ENCODE measurements at places on chromosomes 6 and 20.

DNA sequence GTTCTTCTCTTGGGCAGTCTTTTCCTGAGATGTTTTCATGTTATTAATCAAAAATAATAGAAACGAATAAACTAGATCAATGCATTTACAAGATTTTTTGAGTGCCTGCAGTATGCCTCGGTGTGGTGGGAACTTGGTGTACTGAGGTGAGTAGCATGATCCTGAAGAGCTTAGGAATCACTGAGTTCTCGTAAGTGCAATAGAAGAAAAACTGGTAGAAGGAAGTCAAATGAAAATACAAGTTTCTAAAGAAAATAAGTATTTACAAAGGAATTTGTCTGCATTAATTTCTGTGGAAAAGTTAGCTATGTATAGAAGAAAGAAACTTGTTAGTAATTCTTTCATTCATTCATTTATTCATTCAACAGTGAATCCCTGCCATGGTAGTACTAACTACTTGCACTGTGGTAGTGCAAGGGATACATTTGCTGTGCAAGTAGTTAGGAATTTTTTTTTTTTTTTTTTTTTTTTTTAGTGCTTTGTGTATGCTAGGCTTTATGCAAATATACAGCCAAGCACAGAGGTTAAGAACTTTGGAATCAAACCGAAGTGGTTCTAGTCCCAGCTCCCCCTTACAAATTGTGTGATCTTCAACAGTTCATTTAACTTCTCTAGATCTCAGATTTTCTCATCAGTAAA lies 13.9 kb downstream of the NT5E start:
- no peak for DNase-seq

DNA sequence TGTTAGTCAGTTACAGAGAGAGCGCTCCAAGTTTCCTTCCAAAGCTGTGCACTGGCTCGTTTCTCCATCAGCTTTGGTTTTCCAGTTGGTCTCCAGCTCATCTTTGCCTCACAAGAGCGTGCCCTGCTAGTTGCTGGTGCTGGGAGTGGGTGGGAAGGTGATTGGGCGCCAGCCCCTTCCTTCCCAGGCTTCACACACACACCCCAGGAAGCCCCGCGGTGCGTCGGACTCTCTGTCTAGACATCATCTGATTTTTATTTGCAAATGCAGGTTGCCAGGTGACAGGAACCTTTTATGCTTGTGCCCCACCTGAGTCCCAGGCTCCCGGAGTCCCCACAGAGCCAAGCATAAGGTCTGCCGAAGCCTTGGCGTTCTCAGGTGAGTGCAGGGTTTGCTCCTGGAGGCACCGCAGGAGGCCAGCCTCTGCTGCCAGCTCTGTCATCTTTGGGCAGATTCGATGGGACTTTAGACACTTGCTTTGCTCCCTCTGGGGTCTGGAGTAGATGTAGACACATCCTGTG lies 7.1 kb downstream of the IRF4 start:
- DNase-seq = no peak

- no peak for DNase-seq
Observed at GRCh38 chr6:19979059-19979458, 141.9 kb downstream of the ID4 start.

- no peak for DNase-seq
Observed at GRCh38 chr6:137214931-137215330, 4.3 kb downstream of the IFNGR1 start.

DNA sequence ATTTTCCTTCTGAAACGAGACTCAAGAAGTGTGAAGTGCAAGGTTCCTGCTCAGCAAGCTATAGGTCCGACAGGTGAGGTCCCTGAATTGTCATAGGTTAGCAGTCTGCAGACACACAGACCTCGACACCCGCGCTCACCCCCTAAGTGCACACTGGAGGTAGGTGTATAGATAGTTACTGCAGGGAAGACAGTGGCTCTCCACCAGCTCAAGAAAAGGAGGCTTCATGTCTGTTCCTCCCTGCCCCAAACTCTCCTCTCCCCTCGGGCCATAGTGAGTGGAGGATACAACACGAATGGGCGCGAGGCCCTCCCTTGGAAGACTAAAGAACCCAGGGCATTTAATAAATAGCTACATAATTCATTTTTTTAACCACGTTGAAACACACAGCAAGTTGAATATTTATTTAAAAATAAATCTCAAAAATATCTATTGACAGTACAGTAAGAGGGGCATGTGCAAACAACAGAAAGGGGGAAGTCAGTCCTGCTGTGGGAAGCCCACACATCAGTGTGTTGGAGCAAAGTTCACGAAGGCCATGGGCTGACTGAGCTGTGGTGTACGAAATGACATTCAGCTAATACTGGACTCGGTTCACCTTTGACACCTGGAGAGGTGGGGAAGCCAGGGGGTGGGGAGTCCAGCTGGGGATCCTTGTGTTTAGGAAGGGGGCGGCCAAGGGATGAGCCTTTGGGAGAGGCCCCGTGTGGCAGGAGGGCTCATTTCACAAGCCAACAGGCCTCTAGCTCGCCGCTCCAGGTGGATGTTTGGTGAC lies 10.7 kb downstream of the SPATA2 start:
- DNase-seq = no peak

GRCh38 chr6:129679275-129679674 lies 30.7 kb downstream of the ARHGAP18 start:
- no peak for DNase-seq

DNA sequence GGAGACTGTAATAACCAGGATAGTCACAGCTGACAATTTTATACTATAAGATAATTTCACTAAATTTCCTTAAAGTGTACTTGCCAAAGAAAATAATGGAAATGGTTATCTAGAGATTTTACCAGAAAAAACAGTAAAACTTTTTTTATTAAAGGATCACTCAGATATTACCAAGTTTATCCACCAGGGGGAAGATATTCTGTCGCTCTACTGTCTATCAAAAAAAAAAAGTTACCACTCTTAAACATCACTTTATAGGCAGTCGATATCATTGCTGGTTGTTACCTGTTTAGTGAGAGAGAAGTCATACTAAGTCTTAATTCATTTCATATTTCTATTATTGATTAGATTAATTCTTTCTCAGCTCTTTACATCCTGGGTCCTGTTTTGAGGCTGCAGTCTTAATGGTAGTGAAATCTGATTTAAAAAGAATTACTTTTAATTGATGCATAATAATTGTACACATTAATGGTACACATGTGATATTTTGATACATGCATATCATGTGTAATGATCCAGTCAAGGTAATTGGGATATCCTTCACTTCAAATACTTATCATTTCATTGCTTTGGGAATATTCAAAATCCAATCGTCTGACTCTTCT lies 18.9 kb downstream of the L3MBTL3 start:
- DNase-seq = no peak

GRCh38 chr20:58241766-58242465 lies 13.5 kb upstream of the ANKRD60 start:
- DNase-seq = no peak

DNA sequence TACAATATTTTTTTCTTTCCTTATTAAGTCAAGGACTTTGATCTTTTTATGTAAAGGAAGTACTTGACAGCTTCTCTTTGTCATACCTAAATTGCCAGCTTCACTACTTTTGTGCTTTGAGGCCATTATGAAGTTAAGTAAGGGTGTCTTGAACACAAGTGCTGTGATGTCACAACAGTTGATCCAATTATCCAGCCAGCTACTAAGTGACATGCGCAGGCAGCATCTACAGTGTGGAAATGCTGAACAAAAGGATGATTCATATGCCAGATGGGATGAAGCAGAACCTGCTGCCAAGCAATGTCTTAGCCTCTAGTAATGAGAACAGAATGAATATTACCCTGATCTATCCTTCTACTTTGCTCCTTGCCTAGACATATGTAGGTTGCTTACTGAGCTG lies 68.3 kb upstream of the TMEM244 start:
- DNase-seq = no peak

DNA sequence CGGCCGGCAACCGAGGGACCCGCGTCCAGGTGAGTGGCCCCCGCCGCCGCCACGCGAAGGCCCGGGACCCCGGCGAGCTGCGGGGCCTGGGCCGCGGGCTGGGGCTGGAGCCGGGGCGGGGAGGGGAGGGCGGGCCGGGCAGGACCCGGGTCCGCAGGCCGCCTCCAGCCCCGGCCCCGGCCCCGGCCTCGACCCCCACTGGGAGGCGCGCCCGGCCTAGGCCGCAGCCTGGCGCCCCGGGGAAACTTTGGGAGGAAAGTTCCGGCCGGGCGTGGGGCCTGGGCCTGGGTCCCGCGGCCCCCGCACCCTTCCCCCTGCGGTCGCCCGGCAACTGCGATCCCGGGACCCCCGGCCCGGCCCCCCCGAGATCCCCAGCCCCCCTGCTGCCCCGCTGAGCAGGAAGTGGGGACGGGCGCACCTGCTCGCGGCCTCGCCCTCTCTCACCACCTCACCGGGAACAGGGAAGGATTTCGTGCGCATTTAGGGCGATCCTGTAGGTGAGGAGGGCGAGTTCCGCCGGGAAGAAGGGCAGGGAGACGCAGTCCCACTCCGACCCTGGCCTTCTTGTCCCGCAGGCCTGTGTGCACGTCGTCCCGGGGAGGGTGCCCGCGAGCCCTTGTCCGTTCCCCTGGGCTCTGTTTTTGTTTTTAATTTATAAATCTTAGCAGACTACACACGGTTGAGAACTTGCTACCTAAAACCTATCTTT lies 402 bp downstream of the OSBPL2 start:
- DNase-seq = no peak

DNA sequence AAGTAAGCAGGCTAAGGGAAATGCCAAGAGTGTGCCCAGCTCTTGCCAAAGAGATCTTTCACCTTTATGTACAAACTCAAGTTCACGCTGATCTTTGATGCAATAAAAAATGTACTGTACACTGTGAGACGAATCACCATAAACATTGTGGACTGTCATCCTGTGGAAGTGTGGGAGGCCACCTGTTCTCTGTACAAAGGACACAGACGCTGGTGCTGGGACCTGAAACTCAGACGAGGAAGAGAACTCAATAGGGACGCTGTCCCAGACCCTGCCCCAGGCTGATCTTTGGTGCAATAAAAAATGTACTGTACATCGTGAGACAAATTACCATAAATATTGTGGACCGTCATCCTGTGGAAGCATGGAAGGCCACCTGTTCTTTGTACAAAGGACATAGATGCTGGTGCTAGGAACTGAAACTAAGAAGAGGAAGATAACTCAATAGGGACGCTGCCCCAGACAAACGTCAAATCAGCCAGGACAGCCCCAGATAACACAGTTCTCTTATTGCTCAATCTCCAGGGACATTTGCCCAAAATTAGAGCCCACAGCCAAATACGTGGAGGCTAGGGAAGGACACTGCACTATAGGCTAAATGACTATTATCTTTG lies 312.7 kb upstream of the SGK1 start:
- DNase-seq = no peak

GRCh38 chr20:54645445-54646155 lies 170.2 kb downstream of the DOK5 start:
- DNase-seq = no peak

DNA sequence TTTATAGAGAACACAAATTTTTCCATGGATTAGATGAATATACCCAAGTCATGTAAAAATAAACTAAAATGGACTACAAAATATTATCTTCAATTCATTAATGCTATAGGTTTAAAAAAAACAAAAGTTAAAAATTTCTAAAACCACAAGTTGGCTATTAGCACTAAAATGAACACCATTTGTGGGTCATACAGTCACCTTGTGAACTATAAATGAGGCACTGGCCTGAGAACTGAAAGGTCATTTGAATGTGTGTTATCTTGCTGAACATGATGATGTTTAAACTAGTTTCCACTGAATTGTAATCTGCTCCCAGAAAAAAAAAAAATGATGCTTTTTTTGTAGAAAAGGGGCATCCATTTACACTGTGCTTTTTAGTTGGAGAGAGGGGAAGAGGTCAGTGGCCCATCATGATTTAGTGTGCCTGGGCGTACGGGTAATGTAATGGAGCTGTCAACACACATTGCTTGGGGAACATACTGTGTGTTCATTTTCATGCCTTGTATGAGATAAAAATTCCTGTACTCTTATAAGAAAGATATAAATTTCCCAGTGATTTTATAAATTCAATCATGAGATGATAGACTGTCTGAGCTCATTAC lies 96.6 kb upstream of the FKBP1C start:
- DNase-seq = no peak

GRCh38 chr20:8187740-8188139 lies 55.7 kb downstream of the PLCB1 start:
- DNase-seq = no peak

DNA sequence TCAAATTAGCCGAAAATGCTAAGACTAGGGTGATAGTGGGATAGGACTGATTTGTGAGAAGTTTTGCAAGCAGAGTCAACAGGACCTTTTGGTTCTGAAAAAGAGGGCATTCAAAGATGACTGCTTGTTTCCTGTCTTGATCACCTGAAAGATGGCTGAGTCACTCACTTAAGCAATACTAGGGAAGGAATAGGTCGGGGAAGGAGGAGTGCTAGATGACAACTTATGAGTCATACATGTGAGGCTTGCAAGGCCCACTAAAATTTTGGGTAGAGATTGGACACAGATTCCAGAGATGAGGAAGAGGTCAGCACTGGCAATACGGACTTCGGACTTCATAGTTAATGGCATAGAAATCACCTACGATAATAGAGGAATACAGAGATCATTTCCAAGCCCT lies 89.2 kb downstream of the FAM83B start:
- DNase-seq = no peak

DNA sequence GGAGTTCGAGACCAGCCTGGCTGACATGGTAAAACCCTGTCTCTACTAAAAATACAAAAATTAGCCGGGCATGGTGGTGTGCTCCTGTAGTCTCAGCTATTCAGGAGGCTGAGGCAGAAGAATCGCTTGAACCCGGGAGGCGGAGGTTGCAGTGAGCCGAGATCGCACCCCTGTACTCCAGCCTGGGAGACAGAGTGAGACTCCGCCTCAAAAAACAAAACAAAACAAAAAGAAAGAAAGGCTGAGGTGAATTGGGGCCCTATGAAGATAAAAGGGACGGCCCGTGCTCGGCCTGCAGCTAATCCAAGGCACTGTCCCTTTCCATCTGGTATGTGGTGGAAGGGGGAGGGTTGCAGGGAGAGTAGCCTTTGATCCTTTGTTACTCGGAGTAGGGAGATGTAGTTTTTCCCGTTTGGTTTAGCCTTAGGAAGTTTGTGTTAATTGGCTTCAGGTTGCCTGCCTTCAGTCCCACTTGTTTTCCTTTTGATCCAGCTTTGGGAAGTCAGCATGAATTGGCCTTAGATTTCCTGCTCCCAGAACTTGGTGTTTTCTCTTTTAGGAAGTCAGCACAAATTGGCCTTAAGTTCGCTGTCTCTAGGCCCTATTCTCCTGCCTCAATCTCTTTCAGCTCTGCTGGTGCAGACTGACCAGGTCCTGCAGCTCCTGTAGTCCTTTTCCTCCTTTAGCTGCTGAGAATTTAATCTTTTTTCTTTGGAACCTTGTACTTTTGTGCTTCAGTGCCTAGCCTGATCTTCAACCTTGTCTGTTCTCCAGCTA lies 36.1 kb upstream of the PAQR8 start:
- DNase-seq = no peak

DNA sequence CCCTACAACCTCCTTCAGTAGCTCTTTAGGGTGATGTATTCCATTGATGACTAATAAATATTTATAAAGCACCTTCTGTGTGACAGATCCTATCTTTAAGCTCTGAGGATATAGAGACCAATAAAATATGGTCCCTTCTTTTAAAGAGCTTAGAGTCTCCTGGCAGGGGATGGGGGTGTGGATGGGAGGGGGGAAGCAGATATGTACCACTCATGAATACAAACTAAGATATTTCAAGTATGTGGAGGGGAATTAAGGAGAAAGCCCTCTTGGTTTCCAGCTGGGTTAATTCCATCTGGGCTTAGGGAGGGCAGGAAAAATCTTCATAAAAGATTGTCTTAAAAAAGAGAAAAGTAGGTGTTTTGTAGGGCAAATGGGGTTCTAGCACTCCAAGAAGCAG lies 21.6 kb upstream of the FBXO9 start:
- DNase-seq = no peak
